Common myeloid progenitor, CD34-positive (primary cell): ENCODE measurements at places on chromosomes 11 and 22.

DNA sequence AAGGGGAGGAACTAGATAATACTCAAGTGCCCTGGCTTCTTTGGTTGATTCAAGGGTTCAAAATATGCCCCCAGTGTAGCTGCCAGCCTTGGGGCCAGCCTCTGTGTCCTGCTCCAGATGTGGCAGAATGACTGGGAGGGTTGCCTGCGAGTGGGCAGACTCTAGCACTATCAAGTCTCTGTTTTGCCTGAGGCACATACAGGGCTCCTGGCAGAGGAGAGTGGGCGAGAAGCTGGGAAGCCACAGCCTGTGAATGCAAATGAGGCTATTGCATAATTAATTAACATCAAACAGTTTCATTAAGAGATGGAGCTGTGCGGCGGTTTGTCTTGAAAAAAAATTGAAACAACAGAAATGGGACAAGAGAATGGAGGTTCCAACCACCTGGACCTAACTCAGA lies 50.8 kb downstream of the BUD13 start:
- no peak for DNase-seq

- peak; percentile 26 for DNase-seq
Measured at GRCh38 chr11:123434262-123434661, 4.2 kb downstream of the GRAMD1B start.

DNA sequence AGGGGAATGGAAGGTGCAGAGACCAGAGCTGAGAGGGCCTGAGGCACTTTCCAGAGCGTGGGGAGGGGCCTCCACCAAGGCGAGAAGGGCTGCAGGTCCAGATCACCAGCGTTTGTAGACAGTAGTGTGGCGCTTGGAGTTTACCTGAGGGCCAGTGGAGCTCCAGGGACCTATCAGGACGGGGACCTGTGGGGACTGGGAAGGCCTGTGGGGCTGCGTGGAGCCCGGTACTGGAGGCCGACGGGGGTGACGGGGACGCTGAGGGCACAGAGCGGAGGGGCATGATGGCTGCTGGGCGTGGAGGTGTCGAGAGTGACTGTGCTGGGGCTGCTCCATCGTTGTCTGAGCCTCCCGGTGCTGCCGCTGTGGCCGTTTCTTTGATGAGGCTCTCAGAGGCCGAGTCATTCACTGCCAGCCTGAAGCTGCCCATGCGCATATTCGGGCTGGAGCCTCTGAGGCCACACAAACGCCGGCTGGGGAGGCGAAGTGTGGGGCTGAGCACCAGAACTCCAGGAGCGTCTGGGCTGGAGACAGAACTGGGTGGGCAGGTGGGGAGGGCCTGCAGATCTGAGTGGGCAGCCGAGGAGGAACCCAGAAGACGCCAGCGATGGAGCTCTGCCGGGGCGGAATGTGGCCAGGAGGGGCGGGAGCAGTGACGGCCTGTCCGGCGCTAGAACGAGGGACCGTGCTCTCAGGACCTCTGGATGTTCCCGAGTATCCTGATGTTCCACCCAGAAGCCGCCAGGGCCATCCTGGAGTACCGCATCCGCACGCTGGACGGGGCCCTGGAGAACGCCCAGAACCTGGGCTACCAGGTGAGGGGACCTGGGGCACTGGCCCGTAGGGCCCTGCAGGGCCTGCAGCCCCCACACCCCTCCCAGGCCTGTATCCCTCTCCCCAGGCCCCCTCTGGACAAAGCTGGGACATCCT lies 2.6 kb downstream of the PGGHG start:
- no peak for DNase-seq

DNA sequence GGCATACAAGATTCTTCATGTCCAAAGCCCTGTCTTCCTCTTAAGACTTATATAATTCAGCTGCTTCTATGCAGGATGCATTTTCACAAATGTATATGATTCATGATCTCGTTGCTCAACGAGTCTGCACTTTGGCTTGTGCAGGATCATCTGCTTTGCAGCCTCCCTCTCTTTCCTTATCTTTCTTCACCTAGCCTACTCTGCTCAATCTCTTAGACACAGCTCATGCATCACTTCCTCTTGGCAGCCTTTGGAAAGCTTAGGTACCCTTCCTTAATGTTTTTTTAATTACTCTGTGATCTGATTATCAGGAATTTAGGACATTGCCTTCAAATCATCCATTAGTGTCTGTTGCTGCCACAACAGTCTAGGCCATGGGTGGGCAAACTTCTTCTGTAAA lies 673.8 kb downstream of the NELL1 start:
- DNase-seq, result no peak

GRCh38 chr22:36901411-36902142 lies 11.9 kb upstream of the CSF2RB start:
- peak; percentile 76 for DNase-seq

- peak; percentile 16 for DNase-seq
Measured at GRCh38 chr11:94968334-94968958, 4.9 kb downstream of the CWC15 start.

DNA sequence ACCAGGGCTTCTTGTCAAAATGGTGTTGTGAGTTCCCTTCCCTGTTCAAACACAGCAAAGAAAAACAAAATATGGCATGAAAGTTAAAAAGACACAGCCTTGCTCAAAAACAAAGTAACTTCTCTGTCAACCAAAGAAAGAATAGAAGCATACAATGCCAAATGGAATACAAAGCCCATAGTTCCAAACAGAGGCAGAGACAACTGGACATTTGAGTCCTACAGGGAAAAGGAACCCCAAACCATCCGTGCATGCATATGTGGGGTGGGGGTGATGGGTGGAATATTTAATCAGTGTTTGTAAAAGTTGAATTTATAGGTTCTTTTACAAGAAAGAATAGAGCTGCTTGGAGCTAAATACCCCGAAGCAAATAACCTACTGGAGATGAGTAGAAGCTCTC lies 218.7 kb downstream of the FAM76B start:
- no peak for DNase-seq

GRCh38 chr11:46738887-46739286 lies 19.9 kb downstream of the F2 start:
- no peak for DNase-seq

- DNase-seq, result no peak
Measured at GRCh38 chr22:23219822-23220484, 39.6 kb downstream of the BCR start.

- no peak for DNase-seq
Measured at GRCh38 chr11:115649461-115649860, 145.2 kb upstream of the CADM1 start.
